Bone marrow (tissue), 2 donors: ENCODE measurements at places on chromosomes 11 and 22.

DNA sequence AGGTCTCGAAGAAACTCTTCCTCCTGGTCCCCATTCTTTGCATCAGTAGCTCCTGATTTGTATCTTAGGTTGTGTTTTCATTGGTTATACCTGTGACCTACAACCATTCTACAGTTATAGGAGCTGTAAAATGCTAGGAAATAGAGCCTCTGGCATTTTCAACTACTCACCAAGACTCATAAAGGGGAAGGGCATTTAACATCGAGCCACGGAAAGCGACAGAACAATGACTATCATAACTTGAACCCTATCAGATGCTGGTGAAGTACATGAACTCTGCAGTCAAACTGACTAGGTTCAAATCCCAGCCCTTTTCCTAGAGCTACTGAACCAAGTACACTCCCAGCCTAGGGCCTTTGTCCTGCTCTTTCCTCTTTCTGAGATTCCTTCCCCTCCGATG is 588.0 kb downstream of the SOX6 start:
- DNase-seq = no peak

DNA sequence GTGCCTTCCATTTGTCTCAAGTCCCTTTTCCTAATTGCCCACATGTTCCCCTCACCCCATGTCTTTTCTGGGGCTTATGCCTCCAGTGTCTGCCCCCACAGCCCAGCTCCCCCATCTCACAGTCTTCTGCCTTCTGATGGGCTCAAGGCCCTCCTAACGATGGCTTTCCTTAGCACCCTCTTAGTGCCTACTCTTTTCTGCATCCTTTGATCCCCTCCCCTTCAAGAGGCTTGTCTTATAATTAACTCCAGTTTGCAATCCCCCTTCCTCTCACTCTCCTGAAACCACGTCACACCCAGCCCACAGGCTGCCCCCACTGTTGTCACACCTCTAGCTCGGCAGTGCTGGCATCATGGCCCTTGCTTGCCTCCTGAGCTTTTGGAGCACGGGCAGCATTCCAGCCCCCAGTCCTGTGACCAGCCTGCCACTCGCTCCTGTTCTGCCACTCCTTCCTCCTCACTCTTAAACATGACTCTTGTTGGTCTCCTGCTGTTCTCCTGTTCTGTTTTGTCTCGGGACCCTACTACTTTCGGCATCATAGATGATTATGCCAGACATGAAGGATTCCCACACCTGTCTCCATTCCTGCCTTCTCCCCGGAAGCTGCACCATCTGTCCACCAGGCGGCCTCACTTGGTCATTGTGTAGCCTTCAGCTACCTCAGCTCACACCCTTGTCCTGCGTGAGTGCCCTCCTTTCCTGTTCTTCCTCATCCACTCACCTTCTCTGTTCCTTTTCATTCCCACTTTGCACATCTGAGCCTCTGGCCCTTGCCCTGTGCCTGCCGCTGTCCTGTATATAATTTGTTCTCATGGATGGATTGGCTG is 26.1 kb downstream of the UBE2L3 start:
- DNase-seq = no peak

- no peak for DNase-seq
Observed at GRCh38 chr11:20374741-20375300, 11.3 kb downstream of the HTATIP2 start.

DNA sequence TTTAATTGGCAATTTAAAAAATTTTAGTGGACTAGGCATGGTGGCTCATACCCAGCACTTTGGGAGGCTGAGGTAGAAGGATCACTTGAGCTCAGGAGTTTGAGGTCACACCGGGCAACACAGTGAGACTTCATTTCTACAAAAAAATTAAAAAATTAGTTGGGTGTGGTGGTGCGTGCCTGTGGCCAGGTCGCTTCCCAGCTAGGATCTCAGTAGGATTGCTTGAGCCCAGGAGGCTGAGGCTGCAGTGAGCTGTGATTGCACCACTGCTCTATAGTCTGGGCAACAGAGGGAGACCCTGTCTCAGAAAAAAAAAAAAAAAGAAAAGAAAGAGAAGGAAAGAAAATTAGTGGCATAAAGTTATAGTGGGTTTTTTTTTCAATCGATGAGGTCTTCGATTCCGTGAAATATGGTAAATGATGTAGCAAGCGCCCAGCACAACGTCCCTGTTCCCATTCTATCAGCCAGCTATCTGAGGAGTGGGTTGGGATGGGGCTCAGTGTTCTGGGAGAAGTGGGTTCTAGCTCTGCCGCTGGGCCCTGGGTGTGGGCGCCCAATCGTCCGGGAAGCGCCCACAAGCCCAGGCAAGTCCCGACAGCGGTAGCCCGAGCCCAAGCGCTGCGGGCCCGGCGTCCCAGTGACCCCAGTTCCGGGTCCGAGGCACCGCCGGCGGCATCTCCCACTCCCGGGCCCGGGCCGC is 1.4 kb downstream of the FOSL1 start:
- no peak for DNase-seq

DNA sequence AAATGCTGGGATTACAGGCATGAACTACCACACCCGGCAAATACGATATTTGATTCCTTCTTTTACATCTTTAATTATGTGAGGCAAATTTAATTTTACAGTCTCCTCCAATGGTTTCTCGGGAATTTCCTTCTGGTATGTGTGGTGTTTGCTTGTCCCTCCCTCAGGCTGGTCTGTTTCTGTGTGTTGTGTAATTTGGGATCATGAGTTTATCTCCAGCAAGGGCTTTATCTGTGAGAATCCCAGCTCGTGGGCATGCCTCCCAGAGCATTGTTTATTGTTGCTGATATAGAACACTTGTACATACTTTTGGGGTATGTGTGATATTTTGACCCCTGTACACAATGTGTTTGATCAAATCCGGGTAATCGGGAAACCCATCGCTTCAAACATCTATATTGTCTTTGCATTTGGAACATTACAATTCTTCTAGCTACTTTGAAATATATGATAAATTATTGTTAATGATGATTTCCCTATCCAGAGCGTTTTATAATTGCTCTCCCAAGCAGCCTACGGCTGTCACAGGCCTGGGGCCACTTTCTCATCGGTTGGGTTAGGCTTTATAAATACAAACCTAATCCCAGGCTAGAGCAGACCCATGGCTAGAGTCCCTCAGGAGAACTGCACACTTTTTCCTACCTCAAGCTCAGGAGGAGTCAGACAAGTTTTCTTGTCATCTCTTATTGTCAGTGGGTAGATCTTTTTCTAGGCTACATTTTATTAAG is 15.0 kb upstream of the PRR5 start:
- DNase-seq = no peak

DNA sequence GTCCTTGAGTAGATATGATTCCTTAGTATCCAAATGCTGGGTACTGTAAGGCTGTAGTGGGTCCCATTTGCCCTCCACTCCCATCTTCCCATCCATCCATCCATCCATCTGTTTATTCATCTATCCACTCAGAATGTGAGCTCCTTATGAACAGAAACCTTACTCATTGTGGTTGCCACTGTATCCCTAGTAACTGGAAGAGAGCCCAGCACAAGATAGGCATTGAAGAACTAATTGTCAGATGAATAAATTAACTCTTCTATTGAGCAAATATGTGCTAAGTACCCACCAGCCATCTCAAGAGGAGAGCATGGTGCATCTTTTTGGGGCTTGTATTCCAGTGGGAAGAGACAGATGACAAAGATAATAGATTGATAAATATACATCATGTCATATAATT is 86.4 kb upstream of the SEZ6L start:
- DNase-seq = no peak

- no peak for DNase-seq
Observed at GRCh38 chr11:60910281-60910687, 3.7 kb upstream of the TMEM109 start.
